ENCODE measurements at places on chromosomes 7 and 10.
A peak's percentile ranks its signal among the peaks of the same experiment; 100 is the strongest.

DNA sequence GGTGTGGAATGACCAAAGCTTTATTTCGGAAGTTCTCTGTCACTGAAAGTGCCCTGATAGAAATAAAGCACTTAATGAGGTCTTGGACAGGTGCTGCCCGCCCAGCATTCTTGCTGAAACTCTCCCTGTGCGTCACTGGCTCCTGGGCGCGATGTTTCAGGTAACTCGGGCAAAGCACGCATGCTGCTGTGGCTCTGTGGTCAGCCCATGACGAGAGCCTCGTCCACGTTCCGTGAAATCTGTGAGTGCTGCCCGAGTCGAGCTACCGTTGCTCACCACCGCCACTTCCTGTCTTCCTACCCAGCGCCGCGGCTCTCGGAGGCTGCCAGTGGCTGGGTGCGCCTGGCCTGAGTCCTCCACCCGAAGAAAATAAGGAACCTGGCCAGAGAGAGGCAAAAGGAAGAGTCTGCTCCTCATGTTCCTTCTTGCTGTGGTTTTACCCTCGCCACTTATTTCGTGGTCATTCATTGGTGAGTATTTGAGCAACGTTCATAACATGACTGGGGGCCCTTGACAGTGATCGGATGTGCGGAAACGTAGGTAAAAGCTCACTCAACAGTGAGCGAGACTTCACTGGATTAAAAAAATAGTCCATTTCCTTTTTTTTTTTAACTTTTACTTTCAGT, 95.5 kb downstream of the MAP3K8 start:
- DNase-seq, result no peak

- no peak for DNase-seq
Measured at GRCh38 chr10:127995939-127996338, 89.0 kb downstream of the PTPRE start.

DNA sequence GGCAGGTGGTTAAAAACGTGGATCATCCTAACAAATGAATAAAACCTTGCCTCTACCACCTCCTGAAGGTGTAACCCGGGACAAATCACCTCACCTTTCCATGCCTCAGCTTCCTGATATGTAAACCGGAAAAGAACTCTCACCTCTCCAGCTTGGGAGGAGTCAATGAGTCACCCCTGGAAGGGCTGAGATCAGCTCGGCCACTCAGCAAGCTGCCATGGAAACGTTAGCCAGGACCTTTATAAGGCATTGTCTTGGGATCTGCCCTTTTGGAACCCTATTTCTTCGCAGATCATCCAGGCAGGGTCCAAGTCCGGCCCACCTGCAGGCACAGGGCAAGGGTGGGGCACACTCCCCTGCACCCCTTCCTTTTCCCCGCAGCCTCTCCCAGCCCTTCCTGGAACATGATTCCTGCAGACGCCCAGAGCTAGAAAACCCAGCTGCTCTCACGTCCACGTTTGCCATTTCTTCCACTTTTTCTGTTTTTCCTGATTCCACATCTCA, 81.6 kb upstream of the PFKP start:
- no peak for DNase-seq

DNA sequence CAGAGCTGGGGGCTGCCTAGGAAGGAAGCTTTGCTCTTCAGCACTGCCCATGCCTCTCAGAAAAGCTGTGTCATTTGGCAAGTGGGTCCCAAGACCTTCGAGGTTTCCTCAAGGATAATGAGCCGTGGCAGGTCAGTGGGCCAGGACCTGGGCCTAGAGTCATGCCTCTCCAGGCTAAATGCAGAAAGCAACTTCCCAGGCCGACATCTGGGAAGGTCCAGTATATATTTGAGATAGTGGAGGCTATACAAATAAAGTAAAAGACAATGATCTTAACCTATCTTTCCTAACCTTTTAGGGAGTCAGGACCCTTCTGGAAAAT, 2.4 kb upstream of the HOXA10 start:
- no peak for DNase-seq

DNA sequence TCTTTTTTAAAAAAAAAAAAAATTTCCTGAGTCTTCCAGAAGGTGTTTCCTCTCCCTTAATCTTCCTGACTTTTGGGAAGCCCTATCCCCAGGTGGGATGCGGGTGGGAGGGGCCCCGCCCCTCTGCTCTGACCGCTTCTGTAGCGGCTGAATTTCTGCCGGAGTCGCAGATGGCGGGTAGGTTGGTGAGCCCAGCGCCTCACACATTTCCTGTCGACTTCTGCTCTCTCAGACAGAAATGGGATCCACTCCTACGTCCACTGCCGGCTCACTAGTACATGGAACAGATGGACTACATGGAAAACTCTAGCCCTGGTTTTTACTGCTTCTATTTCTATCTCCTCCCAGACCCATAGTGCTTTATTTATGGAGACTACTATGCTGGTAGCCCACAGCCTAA, 90.9 kb downstream of the NEUROD6 start:
- no peak for DNase-seq

- DNase-seq, result peak; percentile 72
Measured at GRCh38 chr10:77405771-77406241, 231.8 kb downstream of the KCNMA1 start.

DNA sequence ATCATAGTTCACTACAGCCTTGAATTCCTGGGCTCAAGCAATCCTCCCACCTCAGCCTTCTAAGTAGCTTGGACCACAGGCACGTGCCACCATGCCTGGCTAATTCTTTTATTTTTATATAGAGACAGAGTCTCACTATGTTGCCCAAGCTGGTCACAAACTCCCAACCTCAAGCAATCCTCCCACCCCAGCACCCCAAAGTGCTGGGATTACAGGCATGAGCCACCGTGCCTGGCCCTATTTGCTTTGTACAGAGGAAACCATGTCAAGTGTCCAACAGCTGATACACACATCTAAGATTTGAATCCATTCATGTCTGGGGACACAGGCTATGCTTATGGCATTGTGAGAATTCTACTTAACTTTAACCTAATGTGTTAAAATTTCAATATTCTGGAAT, 29.9 kb upstream of the MPP7 start:
- no peak for DNase-seq

GRCh38 chr10:112526139-112526538, 79.1 kb downstream of the VTI1A start:
- DNase-seq, result no peak

Data from NCI-H82 (cell line).